ENCODE measurements at places on chromosomes 7 and 10. TPM values are rescaled to one million over a fixed set of nuclear protein-coding genes. Genes with fewer than 3 reads are reported as not detected.

The CNPY1 gene
- total RNA-seq = not detected

The NPTX2 gene
- 1.5 TPM for total RNA-seq

The NRP1 gene
- total RNA-seq = 55.0 TPM

The CREB5 gene
- total RNA-seq = 0.70 TPM

The OR2A2 gene
- not detected for total RNA-seq

The MAPK8 gene
- 51.6 TPM for total RNA-seq

The ANKRD1 gene
- total RNA-seq = not detected

The CCDC172 gene
- not detected for total RNA-seq

The GRM3 gene
- total RNA-seq = 0.08 TPM

The PHKG1 gene
- 0.19 TPM for total RNA-seq

The DOCK1 gene
- total RNA-seq = 10.0 TPM

The LDB1 gene
- 11.9 TPM for total RNA-seq

The GSTO2 gene
- 1.0 TPM for total RNA-seq

The GNB2 gene
- 57.9 TPM for total RNA-seq

The LRIT1 gene
- not detected for total RNA-seq

The HOXA3 gene
- total RNA-seq = 0.17 TPM

The TACC2 gene
- 1.5 TPM for total RNA-seq

The SPDYE11 gene
- total RNA-seq = not detected

The KDM7A gene
- 27.5 TPM for total RNA-seq

The MMD2 gene
- total RNA-seq = not detected

The CACNA2D1 gene
- total RNA-seq = 2.3 TPM

The CPVL gene
- total RNA-seq = 12.0 TPM

The NRG3 gene
- 0.50 TPM for total RNA-seq

The CLDN4 gene
- 1.4 TPM for total RNA-seq

The RET gene
- 0.33 TPM for total RNA-seq

The IDI2 gene
- total RNA-seq = not detected

The ASB10 gene
- total RNA-seq = not detected

The NACAD gene
- 0.09 TPM for total RNA-seq

The NFE2L3 gene
- total RNA-seq = 0.92 TPM

The CHN2 gene
- 25.4 TPM for total RNA-seq

The POU6F2 gene
- total RNA-seq = under 0.01 TPM

The SPDYE16 gene
- 0.28 TPM for total RNA-seq

The ACTL6B gene
- not detected for total RNA-seq

The PPP3CB gene
- total RNA-seq = 15.6 TPM

The TAC1 gene
- total RNA-seq = not detected

The CALCR gene
- not detected for total RNA-seq

The STAG3 gene
- total RNA-seq = 1.1 TPM

The LRRC18 gene
- total RNA-seq = not detected

The GDF2 gene
- 26.9 TPM for total RNA-seq

The AGBL3 gene
- 1.7 TPM for total RNA-seq

The TEX47 gene
- not detected for total RNA-seq
